ENCODE measurements at places on chromosomes 2 and 18.

- DNase-seq, result peak; percentile 49
Observed at GRCh38 chr2:112706170-112706664, 14.6 kb upstream of the NT5DC4 start.

DNA sequence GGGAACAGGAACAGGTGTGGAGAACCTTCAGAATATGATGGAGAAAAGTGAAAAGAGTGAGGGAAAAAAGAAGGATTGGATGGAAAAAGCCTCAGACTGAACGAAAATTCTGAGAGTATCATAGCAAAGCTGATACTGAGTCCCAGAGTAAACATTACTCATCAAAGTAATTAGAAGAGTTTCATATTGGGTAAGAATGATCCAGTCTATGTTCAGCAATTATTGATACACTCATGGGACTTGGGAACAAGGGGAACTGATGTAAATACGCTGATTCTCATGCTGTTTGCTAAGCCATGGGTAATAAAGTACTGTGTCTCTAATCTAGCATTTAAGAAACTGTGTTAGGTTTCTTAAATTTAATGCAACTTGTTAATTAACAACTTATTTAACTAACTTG lies 219.9 kb upstream of the NOL4 start:
- no peak for DNase-seq

- no peak for DNase-seq
Observed at GRCh38 chr2:72579591-72580180, 246.1 kb downstream of the EXOC6B start.

DNA sequence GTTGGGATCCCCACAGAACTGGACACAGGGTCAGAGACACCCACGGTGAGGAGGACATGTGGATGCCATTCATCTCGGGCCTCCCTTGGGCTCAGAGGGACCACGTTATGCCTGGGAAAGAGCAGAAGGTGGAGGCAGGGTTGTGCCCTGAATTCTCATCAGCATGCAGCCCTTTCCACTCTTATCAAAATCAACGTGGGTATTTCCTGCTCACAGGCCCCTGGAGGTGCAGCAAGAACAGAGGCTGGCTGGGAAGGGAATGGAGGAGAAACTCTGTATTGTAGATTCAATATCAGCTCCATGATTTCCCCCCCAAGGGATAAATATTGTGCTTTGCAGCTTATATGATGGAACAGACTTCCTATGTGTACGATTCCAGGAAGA lies 90.9 kb downstream of the SETBP1 start:
- no peak for DNase-seq

DNA sequence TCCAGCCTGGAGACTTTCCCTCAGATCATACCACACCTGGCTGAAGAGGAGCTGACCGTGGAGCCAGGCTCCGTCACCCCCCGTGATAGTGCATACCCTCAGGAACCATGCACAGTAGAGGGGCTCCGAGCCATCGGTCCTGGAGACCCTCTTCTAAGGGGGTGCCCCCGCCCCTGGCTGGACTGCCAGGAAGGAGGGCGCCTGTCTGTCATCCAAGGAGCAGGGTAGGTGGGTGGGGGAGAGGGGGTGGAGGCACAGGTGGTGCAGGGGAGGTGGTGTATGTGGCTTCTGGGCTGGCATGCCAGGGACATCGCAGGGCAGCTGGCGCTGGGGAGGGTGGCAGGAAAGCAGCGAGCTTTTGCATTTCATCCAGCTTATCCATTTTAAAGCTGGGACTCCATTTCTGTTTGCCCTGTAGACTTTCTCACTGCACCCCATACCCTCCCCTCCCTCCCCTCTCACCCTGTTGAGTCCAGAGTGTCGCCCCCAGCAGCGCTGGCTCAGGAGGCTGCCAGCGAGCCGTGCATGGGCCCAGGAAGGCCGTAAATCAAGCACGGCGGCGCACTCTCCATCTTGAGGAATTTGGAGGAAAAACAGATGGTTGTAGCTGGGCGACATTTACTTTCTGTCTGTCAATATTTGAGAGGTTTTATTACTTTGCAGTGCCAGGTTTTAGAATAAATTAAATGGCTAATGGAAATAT lies 56.2 kb upstream of the HS6ST1 start:
- DNase-seq, result no peak

GRCh38 chr2:127573771-127574170 lies 38.3 kb downstream of the MYO7B start:
- no peak for DNase-seq

GRCh38 chr2:57080035-57080434 lies 896.2 kb downstream of the CCDC85A start:
- no peak for DNase-seq

GRCh38 chr2:241545106-241545505 lies 13.4 kb upstream of the BOK start:
- DNase-seq, result no peak

DNA sequence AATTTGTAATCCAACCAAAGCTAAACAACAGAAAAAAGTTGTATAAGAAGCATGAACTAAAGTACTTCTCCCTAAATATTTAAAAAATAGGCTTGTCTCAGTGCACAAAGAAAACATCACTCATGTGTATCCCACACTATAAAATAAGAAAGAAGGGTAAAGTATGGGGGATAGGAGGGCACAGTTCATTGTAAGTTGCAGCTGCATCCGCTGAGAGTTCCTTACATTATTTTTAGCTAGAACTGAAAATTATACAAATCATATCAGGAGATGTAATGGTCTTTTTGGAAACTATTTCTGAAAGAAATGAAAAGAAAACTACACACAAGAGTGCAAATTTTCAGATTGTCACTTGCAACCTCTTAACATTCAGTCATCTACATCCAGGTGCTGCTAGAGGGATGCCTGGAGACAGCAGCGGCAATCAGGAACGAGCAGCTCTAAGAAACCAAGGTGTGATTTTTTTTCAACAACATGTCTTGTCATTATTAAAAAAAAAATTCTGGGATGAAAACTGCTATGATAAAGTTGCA lies 273.6 kb downstream of the ASXL3 start:
- no peak for DNase-seq

DNA sequence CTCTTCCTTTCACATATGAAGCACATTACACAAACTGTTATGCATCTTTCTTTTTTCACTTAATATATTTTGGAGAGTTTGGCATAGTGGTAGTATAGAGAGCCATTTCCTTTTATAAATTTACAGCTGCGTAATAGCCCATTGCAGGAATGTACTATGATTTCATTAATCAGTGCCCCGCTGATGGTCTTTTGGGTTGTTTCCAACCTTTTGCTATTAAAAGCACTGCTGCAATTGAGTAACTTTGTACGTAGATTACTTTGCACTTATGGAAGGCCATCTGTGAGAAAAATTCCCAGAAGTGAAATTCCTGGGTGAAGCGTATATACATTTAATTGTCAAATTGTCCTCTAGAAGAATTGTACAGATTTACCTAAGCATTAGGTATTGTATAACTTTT lies 565.3 kb upstream of the ZNF804A start:
- no peak for DNase-seq

- no peak for DNase-seq
Observed at GRCh38 chr2:113216321-113216720, 42.5 kb downstream of the PSD4 start.

DNA sequence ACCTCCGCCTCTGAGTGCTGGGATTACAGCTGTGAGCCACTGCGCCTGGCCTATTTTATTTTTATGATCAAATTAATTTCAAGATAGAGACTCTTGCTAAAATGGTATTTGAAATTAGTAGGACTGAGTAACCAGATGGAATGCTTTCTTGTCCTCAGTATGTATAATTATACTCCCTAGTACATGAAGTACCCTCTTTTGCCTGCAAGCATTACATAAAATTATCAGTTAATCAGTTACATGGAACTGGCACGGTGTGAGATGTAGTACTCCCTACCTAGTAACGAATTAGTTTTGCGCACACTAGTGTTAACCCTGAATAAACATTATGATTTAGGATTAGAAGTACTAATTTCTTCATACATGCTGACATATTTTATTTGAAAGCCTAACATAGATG lies 41.6 kb downstream of the RBBP8 start:
- DNase-seq, result no peak

All from CD4-positive, alpha-beta T cell treated with Interferon alpha-2 for 1 hour (primary cell).